ENCODE measurements at places on chromosomes 4 and X.

DNA sequence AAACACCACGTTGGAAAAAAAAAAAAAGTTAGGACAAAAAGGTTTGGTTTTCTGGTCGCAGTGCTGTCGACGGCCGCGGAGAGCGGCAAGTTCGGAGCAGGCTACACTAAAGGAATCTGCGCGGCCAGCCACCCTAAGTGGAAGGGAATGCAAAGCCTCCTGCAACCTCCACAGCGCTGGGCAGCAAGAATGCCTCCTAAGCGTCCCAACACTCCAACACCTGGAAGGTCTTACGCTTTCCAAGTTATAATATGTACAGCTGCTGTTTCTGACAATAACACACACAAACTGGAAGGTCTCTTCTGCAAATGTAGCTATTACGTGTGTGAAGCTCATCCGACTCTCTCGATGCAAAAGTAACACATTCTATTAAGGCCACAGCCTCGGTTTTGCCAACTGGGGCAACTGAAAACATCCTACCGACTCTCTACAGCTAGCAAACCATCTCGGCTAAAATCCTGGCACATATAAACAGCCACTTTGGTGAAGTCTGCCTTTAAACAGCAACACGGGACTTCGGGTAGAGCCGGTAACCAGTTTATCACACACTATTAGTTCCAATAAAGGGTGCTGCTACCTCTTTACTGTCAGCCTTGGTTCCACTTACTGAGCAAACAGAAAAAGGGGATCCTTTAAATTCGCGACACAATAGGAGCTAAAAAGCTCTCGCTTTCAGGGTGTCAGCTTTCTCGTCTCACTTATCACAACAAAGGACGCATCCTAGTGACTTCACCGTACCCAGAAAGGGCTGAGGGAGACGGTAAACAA is 895 bp downstream of the SMIM14 start:
- DNase-seq, result peak; percentile 64

DNA sequence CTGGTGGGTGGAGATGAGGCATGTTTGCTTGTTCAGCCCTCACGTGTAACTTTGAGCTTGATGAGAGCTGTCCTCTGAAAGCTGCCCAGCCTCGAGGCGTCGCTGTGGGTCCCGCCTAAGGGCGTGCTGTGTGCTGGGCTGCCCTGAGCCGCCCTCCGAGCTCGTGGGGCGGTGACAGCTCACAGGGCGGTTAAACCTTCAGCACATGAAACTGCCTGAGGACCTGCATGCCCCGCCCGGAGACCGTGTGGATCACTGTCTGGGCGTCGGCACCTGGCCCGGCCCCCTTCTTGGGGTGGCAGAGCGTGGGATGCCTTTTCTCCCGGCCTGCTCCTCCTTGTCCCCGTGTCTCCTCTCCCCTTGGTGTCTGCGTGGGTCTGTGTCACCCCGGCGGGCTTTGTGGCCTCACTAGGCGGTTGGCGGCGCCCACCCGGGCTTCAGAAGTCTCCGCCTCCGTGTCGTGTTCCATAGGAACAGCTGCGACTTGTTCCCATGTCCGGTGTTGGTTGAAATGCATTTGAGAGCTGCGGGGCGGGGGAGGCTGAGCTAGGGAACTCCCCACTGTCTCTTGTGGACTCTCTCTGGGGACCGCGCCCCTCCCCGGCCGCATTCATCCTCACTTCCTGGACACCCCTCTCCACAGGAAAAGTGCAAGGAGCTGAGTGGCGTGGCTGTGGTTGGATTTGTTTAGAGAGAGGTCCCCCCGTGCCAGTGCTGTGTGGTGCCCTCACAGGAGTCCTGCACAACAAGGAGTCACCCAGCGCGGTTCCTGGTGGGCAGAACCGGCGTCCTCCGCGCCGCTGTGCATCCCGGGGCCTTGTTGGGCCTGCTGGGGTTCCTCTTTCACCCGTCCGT is 6.8 kb downstream of the AKAP17A start:
- no peak for DNase-seq

DNA sequence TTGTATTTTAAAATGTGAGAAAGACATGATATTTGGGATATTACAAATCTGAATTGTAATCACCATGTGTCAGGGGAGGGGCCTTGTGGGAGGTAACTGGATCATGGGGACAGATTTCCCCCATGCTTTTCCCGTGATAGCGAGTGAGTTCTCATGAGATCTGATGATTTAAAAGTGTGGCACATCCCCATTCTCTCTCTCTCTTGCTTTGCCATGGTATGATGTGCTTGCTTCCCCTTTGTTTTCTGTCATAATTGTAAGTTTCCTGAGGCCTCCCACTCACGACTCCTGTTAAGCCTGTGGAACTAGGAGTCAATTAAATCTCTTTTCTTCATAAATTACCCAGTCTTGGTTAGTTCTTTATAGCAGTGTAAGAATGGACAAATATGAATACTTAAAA is 39.0 kb downstream of the CCDC158 start:
- DNase-seq, result no peak

DNA sequence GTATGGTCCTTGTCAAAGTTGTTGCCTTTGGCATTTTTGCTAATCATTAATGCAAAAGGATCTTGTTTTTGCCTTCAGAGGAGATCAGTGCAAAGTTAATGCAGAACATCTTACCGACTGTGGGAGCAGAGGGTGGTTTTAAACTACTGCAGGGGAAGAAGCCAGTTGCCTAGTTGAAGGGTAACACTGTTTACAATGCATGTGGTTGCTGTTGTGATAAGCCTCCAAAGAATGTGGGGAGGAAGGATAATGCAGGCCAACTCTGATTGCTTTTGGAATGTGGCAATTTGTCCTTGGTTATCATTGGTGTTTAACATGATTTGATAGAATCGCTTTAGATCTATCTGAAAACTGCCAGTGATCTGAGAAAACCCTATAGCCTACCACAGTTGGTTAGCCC is 204.3 kb upstream of the TLL1 start:
- peak; percentile 35 for DNase-seq
